ENCODE measurements at places on chromosomes 4 and X. TPM values are rescaled to one million over a fixed set of nuclear protein-coding genes. Genes with fewer than 3 reads are reported as not detected.

DNA sequence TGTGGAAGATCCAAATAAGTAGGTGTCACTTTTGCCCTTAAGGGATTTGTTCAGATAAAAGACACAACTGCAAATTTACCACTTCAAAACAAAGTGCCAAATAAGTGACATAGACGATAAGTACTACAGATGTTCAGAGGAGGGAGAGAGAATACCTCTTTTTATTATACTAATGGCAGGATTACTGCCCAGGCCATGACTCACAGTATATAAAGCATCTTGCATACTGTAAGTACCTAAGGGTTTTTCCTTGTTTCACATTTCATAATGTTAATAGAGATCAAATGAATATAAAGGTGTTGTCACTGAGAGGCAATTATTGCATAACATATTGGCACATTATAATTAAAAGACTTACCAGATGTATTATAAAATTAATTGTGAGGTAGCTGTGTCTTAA lies 46.4 kb downstream of the PTPN13 start:
- no peak for DNase-seq

GRCh38 chr4:67152976-67153375 lies 392.3 kb downstream of the CENPC start:
- no peak for DNase-seq

DNA sequence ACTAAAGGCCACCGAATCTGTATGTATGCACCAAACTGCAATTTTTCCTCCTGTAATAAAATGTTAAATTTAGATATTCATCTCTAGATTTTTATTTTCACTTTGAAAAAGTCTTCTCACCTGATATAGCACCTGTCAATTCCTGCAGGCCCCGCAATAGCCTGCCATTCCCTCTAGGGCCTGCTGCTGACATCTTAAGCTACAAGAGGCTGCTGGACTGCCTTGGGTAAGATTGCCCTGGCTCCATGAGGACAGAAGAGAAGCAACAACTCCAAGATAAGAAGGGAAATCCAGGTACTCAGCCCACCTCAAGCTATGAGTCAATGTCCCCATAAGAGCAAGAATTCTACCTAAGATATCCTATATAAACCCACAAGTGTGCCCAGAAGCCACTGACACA lies 230.2 kb upstream of the AGTR2 start:
- DNase-seq: no peak

The XAGE2 gene
- total RNA-seq: not detected

DNA sequence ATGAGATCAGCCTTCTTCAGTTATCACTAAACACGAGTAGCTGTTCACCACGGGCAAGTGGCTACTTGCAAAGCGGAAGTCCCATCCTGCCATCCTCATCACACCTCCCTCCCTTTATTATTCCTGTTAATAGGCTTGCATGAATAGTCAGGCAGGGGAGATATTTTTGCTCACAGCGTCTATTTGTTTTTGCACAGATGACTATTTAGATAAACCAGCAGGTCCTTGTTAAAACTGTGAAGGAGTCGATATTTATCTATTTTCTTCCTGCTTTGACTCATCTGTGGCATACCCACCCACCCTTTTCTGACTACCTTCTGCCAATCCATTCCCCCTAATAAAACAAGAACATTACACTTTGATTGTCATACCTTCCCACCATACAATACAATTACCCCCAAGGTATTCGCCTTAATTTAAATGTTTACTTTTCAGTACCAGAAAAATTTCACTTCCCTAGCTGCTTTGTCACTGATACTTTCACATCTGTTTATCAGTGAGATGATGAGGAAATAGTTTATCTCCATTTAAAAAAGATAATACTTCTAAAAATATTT lies 96.6 kb upstream of the BANK1 start:
- no peak for DNase-seq

DNA sequence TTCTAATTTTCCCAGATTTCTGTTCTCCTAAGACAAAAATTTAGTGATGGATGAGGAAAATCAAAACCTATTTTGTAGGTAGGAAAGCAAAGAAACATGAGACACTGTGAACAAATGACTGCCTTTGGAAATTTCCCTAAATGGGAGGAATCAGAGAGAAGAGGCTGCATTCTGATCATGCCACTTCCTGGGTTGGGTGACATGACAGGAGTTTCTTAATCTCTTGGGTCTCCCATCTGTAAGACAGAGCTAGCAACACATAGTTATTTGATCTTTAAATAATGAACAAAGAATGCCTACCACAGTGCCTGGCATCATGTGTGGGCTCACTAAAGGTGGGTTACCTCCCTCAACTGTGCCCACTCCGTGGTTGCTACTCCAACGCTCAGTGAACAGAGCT lies 57.1 kb downstream of the CCDC149 start:
- DNase-seq: peak; percentile 21

DNA sequence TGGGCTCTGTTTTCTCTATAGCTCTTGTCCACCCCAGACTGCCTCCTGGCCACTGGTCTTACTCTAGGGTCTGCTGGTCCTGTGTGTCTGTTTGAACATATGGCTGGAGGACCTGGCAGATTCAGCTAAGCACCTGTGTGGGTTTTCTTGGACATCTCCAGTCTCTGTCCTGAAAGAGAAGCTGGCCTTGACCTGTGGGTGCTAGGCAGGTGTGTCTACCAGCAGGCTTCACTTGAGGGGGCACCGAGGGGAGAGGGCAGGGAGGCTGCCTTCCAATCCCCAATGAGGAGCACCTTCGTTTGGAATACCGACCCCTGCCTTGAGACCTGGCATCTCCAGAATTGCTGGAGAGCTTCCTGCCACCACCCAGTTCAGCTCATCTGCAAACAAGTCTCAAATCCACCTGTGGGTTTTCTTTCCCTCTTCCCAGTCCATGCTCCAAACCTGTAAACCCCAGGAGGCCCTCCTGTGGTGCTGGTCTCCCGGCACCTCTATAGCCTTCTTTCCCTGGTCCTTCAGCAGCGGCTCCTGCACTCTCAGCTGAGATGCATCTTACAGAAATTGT lies 45.2 kb downstream of the HTRA3 start:
- no peak for DNase-seq

GRCh38 chr4:4754641-4755040 lies 104.8 kb upstream of the MSX1 start:
- DNase-seq: no peak

The FOXR2 gene
- 0.07 TPM for total RNA-seq

DNA sequence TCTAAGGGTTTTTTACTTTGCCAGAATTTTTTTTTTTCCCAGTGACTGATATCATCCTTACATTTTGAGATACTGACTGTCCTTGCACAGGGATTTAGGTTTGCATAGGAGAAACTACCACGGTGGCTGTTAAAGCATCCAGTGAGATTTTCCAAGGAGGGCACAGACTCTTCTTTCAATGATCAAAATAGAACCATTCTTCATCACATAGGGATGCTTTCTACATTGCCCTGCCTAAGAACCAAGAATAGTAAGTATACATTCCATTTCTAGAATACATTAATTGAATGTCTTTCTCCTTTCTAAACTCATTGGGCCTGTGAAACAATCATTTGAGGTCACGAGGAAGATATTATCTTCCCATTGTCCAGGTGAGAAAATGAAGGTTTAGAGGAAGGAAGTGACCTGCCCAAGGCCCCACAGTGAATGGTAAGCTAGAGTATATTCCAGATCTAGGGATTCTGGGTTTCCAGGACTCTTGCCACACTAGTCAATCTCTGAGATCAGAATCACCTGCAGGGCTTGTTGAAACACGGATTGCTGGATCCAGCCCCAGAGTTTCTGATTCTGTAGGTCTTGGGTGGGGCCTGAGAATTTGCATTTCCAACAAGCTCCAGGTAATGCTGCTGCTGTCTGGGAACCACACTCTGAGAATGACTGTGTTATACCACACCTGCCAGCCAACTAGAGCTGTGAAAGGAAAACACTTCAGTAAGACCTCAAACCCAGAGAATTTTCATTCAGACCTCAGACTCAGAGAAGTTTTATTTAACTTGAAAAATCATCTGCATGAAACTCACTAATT lies 17.7 kb upstream of the TMEM154 start:
- no peak for DNase-seq

DNA sequence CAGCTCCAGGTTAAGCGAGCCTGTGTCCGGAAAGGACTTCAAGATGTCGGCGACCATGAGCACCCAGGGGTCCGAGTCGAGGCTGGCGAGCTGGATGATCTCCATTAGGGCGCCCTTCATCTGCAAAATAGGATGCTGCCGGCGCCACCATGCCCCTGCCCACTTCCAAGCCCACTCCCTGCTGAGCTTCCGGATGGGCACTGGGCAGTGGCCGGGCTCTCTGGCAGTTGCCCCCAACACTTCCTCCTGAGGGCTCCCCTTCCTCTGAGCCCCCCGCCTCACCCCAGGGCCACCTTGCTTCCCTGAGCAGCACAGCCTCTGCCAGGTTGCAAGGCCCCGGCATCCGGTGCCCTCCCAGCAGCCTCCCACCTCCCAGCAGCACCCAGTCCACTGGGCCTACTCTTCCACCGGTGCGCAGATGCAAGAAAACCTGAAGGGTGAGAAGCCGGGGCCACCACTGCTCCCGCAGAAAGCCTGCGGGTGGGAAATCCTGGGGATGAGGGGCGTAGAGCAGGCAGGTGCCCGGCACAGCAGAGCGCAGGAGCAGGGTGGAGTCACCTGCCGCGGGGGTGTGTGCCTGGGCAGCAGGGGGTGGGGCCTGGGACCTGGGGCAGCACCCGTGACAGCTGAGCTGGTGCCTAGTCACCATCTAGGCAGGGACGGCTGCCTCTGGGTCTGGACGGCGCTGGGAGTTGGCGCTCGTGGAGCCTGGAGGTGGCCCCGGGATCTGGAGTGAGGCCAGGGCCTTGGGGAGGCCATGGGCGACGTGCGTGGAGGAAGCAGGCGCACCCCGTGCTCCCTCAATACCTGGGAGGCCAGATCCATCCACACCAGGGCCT lies 17.0 kb downstream of the NELFA start:
- no peak for DNase-seq

The SORCS2 gene
- total RNA-seq: 0.78 TPM

The ZNF157 gene
- not detected for total RNA-seq

GRCh38 chr4:163598028-163598427 lies 103.5 kb downstream of the TMA16 start:
- DNase-seq: no peak

The DIAPH2 gene
- 3.9 TPM for total RNA-seq

DNA sequence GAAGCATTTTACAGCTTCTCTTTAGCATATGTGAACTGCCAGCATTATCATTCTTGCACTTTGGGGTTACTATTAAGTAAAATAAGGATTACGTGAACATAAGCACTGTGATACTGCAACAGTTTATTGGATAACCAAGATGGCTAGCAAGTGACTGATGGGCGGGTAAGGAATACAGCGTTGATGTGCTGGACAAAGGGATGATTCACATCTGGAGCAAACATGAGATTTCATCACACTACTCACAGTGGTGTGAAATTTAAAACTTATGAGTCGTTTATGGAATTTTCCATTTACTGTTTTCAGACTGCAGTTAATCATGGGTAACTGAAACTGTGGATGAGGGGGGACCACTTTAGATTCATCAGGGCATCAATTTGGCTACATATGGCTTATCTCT lies 16.0 kb downstream of the NBDY start:
- peak; percentile 38 for DNase-seq

- DNase-seq: no peak
Observed at GRCh38 chr4:18914182-18914581, 892.6 kb upstream of the LCORL start.

The RASSF6 gene
- total RNA-seq: 0.02 TPM

DNA sequence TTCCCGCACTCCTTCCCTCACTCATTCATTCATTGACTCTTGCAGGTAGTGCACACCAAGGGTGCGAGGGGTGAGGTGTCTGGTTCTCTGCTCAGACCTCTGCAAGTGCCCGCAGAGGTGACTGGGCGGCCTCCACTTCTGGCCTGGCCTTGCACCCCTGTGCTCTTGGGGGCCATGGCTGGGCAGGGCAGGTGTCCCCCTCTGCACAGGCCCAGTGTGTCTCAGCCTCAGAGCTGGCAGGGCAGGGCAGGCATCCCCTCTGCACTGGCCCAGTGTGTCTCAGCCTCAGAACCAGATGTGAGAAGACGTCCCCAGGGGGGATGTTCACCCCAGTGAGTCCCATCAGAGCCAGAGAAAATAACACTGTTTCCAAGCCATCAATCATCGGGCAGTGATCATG lies 16.8 kb downstream of the CPZ start:
- no peak for DNase-seq

DNA sequence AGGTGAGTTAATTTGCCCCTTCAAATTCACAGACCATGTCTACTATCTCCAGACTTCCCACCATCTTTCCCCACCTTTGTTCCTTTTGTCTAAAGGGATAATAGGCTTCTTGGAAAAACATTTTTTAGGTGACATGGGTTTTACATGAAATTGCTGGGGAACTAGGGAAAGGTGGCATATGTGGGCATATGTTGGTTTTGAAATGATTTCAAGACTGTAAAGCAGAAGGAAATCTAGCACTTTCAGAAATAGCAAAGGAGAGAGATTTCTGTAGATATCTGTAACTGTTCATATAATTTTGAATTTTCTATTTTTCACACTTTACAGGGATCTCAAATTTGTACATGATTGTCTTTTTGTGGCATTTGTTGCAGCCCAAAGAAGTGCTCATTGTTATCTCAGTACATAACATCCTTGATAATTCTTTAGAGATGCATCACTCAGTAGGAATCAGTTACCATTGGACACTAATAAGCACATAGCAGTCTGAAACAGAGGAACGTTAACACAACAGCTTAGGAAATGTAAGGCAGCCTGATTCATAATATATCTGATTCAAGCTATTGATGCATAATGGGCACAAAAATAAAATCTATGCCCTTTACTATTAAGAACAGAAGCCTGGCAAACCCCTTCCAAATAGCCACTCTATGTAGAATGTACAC lies 659.7 kb downstream of the CENPC start:
- DNase-seq: no peak

DNA sequence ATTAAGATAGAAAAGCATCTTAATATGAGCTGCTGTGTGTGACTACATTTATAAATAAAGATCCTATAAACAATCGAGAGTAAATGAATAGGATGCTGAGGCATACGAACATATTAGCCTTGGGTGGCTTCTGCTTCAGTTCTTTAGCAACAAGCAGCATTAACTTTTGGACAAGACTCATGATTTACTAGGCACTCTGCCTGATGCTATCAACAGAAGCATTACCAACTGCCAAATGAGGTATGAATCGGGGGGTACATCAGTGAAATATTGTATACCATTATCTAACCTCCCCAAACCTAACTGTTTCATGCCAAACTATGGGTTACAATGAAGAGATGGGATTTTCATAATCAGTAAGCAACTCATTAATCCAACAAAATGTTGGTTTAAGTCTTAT lies 113.1 kb downstream of the RAB28 start:
- DNase-seq: no peak

DNA sequence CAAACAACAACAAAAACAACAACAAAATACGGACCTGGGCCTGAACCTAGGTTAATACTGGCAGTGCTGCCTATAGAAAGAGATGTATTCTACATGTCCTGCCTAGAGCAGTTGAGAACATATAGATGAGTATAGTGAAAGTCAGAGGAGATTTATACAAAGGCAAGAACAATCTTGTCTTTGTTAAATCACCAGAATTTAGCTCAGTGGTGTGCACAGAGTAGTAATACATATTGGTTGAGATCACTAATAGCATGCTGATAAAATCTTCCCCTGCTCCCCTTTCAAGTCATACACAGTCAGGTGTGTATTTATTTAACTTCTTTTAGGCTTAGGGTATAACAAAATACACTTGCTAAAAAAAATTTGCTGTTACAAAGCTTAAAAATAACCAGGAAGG lies 247.8 kb downstream of the ADGRL3 start:
- no peak for DNase-seq
